Activated naive CD8-positive, alpha-beta T cell treated with anti-CD3 and anti-CD28 coated beads, Interleukin-2, amount 10 ng/mL, durations not matched to agents 7 days and 5 days (primary cell): ENCODE measurements at places on chromosomes 11 and 22.

GRCh38 chr11:111540114-111540936 lies at the start of gene LAYN:
TSS of gene LAYN (plus strand) at chr11:111540720. CDS start at chr11:111540844, 124 bp downstream.
- DNase-seq, result peak; percentile 84

GRCh38 chr11:102886999-102887398 lies 12.2 kb upstream of the MMP12 start:
- DNase-seq, result no peak

GRCh38 chr22:37525073-37525745 lies 6.0 kb upstream of the CARD10 start:
- no peak for DNase-seq

DNA sequence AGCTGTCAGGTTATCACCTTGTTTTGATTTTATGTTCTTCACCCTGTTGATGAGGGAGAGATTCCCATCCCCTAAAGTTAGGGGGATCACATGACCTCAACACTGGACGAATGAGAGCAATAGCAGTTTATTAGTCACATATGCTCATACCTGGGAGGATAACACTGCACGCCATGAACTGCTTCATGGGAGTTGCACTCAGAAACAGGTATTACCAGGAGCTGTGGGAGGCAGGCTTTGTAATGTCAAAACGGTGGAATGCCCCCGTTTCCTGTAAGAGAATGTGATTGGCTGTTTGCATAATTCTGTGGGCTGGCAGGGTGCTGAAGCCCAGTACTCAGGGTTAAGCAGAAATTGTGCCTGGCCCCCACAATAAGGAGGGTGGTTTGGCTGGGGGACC lies 3.2 kb upstream of the THY1 start:
- no peak for DNase-seq

DNA sequence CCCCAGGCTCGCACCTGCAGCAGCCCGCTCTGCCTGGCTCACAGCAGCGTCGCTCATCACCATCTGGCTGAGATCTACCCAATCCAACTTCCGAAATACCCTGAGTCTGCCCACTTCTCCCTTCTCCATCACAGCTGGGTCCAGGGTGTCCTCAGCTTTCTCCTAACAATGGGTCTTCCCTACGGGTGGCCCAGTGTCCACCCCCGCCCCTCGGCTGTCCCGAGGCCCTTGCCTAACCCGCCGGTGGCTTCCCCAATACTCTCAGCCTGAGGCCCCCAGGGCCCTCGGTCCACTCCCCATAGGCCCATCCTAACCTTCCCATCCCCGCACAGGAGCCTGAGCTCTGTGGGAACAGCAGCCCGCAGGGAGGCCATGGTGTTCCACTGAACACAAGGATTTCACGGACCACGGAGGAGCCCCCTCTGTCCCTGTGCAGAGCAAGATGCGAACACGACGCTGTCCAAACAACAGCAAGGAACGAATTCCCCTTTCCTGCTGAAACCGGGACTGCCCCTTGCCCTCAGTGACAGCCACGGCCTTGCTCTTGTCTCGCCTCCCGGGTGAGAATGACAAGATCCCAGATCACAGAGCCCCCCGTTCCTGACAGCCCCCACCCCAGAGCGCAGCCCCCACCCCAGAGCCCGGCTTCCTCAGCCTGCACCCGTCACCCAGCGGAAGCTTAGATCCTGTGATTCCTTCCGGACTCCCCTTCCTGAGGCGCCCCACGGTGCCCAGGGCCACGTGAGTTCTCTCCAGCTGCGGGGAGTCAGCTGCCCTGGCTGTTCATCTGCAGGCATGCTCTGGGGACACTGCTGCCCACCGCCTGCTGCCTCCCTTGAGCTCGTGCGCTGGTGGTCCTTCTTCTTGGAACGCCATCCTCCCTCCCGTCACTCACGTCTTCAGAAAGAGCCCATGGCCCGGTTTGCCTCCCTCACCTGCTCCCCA lies 48.8 kb upstream of the CARS1 start:
- DNase-seq, result no peak
